ENCODE measurements at places on chromosomes 13 and 19. TPM values are rescaled to one million over a fixed set of nuclear protein-coding genes. Genes with fewer than 3 reads are reported as not detected.

The FGF14 gene
- total RNA-seq, result under 0.01 TPM

The F2RL3 gene
- 0.12 TPM for total RNA-seq

The ATP1A3 gene
- total RNA-seq, result not detected

The PRRG2 gene
- total RNA-seq, result 0.83 TPM

The ZNF681 gene
- 0.30 TPM for total RNA-seq

The DAND5 gene
- not detected for total RNA-seq
